CD4-positive, alpha-beta T cell (primary cell): ENCODE measurements at places on chromosomes 3 and 15.

GRCh38 chr15:38608682-38609081, 44.1 kb upstream of the RASGRP1 start:
- no peak for DNase-seq

GRCh38 chr3:117674321-117674720, 964.7 kb downstream of the TUSC7 start:
- DNase-seq = no peak

DNA sequence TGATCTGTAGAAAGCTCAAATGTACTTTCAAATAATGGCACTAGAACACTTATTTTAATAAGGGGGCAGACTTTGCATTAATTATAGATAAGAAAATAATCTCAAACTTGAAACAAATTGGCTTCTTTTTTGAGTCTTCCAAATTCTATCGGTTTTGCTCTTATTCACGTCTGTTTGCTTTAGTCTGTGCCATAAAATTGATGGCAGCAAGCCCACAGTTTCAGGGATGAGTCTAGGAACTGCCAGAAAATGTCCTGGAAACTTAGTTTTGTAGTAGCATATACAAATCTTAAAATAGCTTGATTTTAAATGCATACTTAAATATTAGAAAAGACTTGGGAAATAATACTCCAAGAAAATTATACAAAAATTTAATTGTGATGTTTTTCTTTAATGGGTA, 39.7 kb downstream of the BCHE start:
- DNase-seq = no peak

DNA sequence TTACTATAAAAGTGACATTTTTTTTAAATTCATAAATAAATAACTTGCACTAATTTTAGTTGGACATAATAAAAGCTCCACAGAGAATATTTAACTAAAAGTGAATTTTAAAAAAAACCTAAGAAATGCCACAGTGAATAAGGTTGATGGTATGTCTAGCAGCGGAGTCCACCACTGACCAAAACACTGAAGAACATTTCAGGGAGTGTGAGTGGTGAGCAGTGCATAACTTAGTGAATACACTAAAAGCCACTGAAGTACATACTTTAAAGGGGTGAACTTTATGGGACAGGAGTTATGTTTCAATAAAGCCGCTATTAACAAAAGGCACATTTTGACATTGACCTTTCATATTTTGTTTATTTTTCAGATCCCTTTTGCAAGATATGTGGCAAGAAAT, 32.3 kb downstream of the SRP14 start:
- DNase-seq = no peak

DNA sequence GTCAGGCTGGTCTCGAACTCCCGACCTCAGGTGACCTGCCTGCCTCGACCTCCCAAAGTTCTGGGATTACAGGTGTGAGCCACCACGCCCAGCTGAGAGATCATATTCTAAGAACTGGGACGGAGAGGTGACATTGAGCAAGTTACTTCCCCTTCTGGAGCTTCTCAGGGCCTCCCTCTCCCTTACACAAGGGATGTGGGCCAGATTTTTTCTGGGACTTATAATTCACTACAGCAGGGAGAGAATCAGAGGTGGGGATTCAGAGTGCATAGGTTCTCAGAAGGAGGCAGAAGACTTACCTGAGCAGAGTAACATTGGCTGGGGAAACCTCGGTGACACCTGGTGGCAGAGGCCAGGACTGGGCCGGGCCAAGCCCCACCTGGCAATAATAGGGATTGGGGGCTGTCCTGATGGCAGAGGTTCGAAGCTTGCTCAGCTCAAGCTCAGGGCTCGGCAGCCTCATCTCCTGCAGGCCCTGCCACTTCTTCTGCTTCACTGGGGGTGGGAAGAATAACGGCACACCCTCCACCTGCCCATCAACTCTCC, 6.8 kb downstream of the LTK start:
- DNase-seq = no peak

DNA sequence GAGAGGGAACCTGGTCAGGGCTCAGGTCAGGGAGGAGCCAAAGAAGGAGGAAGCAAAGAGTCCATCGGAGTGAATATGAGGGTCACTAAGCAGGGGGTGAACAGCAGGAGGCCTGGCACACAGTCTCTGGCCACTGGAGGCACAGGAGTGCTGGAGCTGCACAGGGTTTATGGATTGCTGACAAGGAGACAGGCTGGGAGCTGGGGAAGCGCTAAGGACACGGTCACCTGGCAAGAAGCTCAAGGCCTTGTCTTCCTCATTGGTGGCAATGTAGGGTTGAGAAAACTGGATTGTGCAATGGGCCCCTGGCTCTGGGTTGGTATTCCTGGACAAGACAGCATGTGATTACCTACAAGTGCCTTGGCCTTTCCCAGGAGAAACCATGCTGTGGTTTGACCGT, 5.8 kb upstream of the CAMP start:
- no peak for DNase-seq

GRCh38 chr15:95698951-95699350, 631.5 kb upstream of the NR2F2 start:
- no peak for DNase-seq

GRCh38 chr15:88652456-88653199, 13.8 kb downstream of the ISG20 start:
- no peak for DNase-seq

- DNase-seq = no peak
Observed at GRCh38 chr3:108462899-108463298, 47.5 kb downstream of the MYH15 start.

DNA sequence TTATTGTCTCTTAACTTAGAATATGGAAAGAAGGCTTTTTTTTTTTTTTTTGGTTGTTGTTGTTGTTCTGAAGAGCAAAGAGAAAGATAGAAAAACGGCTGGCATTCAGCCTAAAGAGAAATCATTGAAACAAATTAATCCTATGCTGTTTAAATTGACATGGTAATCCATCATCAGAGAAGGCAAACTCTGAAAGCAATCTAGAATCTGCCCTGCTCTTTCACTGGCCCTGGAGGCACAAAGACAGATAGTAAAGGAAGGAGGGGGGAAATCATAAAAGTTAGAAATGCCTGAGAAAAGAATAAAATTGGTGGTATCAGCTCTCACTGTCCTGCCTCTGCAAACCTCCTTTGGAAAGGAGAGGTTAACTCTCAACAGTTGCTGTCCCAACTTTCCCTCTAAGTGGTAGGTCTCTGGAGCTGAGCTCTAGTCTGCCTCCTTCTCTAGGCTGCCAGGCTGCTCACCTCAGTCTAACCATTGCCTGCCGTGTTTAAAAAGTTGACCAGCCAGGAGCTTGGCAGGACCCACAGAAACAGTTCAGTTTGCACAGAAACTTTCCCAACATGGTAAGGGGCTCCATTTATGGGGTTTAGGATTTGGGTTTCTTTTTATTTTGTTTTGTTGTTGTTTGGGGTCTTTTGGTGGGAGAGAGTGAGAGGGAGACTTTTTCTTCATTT, 13.4 kb upstream of the NR2F2 start:
- DNase-seq = no peak

GRCh38 chr15:31357148-31357547, 30.5 kb downstream of the KLF13 start:
- peak; percentile 37 for DNase-seq

- DNase-seq = no peak
Observed at GRCh38 chr3:100443690-100444089, 42.4 kb downstream of the LNP1 start.
